ENCODE measurements at places on chromosomes 7 and 10. TPM values are rescaled to one million over a fixed set of nuclear protein-coding genes. Genes with fewer than 3 reads are reported as not detected.

- DNase-seq: no peak
These were observed 58.8 kb downstream of the CAV1 start for GRCh38 chr7:116583653-116584052.

- peak; percentile 80 for DNase-seq
These were observed 31.6 kb downstream of the OGDH start for GRCh38 chr7:44637788-44638594.

- no peak for DNase-seq
These were observed 12.4 kb upstream of the ZNF862 start for GRCh38 chr7:149825567-149826343.

GRCh38 chr10:77593771-77594470 is 43.7 kb downstream of the KCNMA1 start:
- DNase-seq: no peak

GRCh38 chr10:48658243-48658974 is 26.3 kb upstream of the WDFY4 start:
- peak; percentile 80 for DNase-seq

- DNase-seq: no peak
These were observed 89.4 kb downstream of the TACC2 start for GRCh38 chr10:122078326-122078725.

DNA sequence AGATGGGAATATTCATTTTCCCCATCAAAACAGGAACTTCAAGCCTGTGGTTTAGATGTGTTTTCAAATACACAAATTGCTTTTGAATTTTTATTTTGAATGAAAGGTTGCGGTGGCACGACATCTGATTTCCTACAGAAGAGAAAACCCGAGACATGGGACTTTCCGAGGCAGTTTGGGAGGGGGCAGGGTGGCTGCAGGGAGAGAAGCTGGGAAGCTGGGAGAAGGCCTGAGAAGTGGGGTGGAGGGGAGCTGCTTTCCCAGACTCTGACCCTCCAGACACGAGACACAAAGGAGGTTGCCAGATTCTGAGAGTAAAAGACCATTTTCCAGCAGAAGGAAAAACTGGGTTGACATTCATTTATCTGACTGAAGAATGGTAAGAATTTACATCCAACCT is 19.6 kb downstream of the TMEM176A start:
- DNase-seq: no peak

- DNase-seq: no peak
These were observed 131.5 kb upstream of the LAMB4 start for GRCh38 chr7:108261560-108262255.

The TMEM139 gene
- 18.5 TPM for total RNA-seq

The SCART1 gene
- 1.2 TPM for total RNA-seq

The PLEKHS1 gene
- not detected for total RNA-seq
